ENCODE measurements at places on chromosomes 3 and 15.

DNA sequence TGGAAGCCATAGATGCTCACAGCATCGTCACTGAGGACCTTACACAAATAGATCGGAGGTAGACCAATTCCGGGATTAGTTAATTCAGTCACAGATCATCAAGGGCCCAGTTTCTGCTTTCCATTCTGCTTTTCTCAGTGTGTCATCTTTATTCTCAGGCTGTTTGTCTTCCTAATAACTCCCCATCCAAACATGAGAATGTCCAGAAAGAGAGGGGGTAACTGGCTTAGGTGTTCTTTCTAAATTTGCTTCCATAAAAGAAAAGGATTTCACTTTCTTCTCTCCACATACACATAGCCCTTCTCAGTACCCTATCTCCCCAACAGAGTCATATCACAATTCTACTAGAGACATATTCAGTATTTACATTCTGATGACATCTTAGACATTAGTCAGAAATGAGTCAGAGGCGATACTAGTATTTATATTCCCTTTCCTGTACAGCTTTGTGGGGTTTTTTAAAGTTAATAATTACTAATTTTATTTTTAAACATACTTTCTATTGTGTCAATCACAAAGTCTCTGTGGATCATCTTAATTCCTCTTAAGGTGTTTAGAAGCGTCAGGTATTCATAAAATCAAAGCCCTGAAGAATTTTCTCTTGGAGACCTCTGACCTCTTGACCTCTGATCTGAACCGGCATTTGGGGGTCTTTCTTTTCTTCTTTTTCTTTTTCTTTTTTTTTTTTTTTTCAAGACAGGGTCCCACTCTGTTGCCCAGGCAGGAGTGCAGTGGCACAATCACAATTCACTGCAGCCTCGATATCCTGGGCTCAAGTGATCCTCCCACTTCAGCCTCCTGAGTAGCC is 24.3 kb upstream of the IL12A start:
- no peak for DNase-seq

DNA sequence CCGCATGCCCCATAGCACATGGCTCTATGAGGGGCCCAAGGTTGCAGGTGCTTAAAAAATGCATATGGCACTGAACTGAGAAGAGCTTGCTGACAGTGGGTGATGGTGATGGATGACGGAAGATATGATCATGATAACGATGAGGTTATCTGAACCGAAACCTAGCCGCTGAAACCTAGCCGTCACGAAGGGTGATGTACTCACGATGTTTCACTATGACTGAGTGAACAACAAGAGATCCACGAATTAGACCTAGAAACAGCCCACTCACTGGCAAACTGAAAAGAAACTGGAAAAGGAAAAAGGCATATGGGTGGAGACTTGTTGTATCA is 57.6 kb upstream of the BCL6 start:
- DNase-seq = peak; percentile 85

GRCh38 chr3:186162221-186162620 is 53.3 kb upstream of the ETV5 start:
- DNase-seq = no peak

- DNase-seq = no peak
Observed at GRCh38 chr3:871651-872050, 221.2 kb upstream of the CNTN6 start.

DNA sequence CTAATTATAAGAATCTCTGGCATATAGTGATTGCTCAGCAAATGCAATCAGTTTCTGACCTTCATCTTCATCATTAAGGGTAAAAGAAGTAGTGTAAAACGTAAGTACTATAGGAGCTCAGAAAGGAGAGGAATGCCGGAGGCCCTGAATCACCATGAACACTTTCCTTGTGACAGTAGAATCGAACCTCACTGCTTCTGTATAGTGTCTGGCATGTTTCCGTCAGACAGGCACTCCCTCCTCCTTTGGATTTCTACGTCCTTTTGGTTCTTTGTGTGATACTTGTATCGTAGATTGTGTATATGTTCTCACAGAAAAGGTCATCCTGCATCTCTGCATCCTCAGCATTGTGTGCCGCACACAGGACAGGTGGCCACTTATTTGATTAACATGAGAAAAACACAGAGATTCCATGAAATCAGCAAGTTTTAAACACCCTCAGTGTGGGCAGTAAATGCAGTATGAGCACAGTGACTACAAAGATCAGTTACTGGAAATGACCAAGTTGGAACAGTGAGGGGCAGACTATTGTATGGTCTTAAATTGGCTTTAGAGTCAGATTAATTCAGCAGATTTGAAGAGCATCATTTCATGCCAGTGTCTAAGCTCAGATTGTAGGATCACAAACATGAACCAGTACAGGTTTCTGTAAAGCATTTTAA is 234.5 kb downstream of the UBE2E2 start:
- no peak for DNase-seq

DNA sequence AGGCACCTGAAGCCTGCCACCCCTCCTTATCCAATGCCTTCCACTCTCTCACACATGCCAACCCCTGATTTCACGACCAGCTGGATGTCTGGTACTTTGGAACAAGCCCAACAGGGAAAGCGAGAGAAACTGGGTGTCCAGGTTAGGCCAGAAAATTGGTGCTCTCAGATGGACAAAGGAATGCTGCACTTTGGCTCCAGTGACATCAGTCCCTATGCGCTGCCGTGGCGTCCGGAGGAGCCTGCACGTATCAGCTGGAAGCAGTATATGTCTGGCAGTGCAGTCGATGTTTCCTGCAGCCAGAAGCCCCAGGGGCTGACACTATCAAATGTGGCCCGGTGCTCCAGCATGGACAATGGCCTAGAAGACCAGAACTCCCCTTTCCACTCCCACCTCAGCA is 45.2 kb downstream of the CDAN1 start:
- no peak for DNase-seq

Data from stimulated activated effector memory CD8-positive, alpha-beta T cell treated with anti-CD3 and anti-CD28 coated beads, Interleukin-12 subunit alpha, Interleukin-12 subunit beta, amount 100 ng/mL, for 72 hours (primary cell).